ENCODE measurements at places on chromosomes 12 and 14.
A peak's percentile ranks its signal among the peaks of the same experiment; 100 is the strongest.

DNA sequence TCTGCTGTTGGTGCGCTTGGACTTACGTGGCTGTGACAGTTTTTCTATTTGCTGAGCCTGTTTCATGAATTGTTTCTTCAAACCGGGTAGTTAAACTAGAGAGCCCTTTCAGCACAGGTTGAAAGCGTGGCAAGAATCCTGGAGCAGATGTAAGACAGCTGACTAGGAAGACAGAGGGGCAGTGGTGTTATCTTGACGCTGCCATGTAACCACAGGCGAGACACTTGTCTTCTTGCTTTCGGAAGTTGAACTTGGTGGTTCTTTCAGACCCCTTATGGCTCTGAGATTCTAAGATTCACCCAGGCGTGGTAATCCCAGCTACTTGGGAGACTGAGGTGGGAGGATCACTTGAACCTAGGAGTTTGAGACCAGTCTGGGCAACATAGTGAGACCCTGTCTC lies 4.3 kb downstream of the EMP1 start:
- DNase-seq = no peak

GRCh38 chr14:50087341-50088116 lies 28.8 kb downstream of the VCPKMT start:
- DNase-seq = no peak

- DNase-seq = no peak
Observed at GRCh38 chr12:726281-727140, 25.9 kb upstream of the WNK1 start.

GRCh38 chr12:33000016-33000415 lies 103.4 kb upstream of the PKP2 start:
- no peak for DNase-seq

DNA sequence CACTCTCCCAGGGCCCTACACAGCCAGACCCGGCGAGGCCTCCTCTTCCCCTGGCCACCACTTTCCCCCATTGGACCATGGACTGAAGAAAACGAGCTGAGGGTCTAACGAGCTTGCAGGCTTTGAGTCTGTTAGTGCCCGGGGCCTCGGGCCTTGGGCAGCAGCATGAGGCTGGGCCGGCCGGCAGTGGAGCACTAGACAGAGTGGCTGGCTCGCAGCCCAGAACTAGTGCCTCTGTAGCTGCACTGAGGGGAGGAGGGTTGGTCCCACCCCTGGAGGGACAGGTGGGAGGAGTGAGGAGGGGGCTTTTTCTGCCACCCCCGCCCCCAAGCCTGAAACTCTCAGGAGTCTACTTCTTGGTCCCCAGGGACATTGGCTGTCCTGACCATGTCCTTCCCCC lies 38.7 kb downstream of the SLC6A12 start:
- no peak for DNase-seq

DNA sequence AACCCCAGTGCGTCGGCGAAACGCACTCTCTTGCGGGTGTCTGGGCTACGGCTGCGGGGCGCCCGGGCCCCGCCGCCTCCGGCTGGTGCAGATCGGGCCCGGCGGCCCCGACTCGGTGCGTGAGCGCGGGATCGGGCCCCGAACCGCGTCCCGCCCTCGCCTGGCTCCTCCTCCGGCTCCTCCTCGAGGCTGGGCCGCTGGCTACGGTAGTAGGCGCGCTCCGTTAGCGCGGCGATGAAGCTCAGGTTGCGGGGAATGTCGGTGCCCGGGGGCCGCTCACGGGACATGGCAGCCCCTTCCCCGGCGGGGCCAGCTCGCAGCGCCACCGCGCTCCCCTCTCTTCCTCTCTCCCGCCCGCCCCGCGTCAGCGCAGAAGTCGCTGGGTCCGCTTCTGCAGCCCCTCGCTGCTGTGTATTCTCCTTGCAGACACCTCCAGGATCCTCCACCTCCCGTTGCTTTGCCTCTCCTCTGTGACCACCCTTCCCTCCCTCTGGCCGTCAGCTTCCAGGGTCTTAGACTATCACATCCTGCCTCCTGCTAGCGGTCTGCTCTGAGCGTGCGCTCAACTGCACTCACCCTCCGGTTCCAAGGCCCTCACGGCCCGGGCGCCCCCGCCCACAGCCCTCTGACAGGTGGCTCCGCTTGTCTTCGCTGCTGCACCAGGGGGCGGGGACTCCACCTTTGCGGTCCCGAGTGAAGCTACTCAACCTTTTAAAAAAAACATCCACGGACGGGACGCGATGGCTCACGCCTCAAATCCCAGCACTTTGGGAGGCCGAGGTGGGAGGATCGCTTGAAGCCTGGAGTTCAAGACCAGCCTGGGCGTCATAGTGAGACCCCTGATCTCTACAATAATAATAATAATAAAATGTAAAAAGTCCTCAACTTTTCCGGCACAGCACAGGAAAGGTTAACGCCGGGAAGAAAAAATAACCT lies at the start of gene PPP1R3E:
PPP1R3E (minus strand) TSS at position 570 of the 936 bp plus-strand sequence; CDS start at position 287, 283 bp downstream.
- peak; percentile 89 for DNase-seq

DNA sequence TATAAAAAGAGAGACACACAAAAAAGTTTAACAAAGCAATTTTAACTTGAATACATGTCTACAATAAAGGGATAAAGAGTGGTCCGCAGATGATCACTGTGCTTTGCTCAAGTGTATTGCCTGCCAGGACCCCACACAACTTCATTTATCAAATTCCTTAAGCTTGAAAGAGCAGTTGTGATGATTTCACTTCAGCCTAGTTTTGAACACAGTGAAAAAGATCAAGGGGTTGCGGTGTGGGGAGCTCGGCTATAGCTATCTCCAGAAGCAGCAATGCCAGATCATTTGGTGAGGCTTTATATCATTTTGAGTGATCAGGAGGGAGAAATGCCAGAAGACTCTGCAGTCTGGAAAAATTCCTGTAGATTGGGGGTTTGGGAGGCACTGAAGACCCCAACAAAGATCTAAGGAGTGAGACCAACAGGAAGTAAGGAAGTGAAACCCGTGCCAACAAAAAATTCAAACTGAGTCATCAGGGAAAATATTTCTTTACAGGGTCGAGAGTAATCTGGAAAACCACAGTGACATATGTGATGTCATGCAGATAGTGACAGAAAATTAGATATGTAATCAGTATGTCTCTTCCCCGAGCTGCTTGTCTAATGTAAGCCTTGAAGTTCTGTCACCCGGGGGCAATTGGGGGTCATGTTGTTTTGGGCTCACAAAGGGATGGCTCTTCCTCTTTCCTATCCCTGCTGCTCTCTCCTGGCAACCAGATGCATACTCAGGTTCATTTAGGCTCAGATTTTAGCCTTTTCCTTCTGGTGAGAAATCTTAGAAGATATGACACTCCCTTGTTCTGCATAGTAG lies 221.8 kb downstream of the MSRB3 start:
- no peak for DNase-seq

DNA sequence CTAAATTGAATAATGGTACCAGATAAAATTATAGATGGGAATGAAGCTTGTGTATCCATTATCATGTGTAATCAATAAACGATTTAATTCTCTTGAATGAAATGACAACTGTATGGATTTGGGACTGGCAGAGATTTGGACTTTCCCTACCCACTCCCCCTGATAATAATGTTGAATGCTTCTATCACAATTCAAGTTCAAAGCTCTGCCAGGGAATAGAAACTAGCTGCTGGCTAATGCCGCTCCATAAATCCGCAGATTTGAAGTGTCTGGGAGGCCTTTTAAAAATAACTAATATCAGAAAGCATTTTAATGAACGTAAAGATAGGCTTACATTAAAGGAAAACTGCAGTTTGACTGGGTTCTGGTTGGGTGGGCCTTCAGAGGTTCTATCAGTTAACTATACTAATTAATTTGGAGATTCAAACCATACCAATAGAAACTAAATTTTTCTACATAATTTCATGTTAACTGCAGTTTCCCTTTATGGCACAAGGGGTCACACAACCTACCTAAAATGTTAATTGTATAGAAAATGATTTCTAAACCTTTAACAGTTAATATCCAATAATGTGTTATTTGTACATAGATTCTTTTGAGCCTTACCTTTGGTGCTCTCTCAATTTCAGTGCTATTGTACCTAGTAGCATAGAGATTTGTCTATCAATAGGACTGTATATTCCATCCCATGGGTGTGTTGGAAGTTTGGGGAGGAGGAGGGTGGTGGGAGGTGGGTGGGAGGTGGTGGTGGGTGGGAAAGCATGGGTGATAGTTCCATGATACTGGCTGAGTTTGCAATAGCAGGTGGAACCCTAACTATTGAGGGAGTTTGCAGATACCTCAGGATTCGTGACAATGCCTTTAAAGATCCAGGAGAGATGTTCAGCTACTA lies 4.9 kb downstream of the HNRNPA1 start:
- DNase-seq = no peak

DNA sequence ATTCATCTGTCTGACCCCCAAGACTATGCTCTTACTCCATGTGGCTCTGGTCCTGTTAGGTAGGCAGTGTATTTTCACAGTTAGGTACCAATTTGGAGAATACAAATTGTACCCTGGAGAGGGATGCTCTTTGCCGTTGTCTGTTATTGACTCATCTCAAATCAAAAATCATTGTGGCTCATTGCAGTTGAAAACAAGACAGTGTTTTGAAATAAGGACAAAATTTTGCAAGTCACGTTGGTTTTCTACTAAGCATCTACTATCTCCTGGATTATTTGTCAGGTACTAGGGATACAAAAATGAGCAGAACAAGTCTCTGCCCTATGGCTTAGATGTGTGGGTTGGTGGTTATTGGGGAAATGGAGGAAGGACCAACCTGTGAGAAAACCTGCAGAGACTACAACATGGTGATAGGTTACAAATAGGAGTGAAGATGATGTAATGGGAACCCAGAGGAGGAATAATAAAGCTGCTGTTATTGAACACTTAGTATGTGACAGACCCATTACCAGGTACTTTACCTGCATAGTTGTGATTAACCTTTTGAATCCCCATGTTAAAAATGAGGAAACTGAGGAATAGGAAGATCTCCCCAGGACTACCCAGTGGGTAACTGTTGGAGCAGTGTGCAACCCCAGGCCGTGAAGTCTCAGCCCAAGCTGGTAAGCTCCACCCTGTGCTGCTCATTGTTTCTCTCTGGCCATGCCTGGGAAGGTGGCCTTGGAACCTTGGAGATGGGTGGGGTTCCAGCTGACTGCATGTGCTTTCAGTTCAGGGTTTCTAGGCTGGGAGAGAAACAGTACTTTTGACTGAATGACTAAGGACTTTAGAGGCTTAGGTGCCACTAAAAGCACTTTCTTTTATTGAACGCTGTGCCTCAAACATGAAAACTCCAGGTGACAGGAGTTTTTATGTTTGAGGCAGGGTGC lies 72.9 kb upstream of the SRSF5 start:
- DNase-seq = no peak

- DNase-seq = peak; percentile 57
Observed at GRCh38 chr14:24481622-24482324, 26.3 kb downstream of the CMA1 start.

DNA sequence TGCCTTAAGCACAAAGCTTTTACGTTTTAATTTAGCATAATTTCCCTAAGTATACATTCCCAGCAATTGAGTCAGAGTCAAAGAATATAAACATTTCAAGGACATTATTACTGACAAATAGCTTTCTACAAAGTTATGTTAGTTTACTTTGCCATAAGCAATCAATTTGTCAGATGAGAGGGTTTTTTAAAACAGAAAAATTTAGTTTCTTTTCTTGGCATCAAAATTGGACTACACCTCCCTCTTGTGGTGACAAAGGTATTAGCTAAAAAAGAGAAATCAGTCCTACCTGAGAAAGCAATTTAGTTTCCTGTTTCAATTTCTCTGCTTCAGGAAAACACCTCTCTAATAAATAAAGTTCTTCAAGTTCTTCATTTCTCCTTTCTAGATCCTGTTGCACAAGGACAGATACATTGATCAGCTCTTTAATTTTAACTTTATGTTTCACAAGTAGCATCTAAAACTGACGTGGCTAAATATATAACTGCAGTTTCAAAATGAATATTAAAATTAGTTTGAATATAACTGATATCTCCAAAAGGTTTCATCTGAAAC lies 39.9 kb downstream of the DNAI7 start:
- no peak for DNase-seq

- no peak for DNase-seq
Observed at GRCh38 chr12:94819011-94819410, 168.7 kb upstream of the TMCC3 start.

DNA sequence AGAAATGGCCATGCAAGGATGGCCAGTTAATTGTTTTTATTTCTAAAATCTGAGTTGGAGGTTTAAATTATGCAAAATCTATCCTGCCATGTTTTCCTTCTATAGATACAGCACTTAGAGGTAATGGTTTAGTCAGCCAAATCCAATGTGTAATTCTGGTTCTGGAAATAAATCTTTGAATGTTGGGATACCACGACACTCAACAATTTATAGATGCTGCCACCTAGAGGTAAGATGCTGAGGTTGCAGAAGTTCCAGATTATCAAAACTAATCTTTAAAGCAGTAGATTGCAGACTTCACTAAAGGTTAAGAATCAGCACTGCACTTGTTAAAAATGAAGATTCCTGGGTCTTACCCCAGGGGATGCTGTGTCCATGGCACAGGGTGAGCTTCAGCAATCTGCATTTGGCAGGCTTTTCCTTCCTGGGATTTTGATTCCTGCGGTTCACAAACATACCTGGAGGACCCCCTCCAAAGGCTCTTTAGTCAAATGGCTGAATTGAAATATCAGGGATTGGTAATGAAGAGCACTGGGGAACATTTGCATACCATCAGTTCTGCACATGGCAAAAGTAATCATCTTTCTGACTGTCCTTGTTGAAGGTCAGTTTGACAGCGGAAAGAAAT lies 53.4 kb upstream of the ANO4 start:
- DNase-seq = no peak

GRCh38 chr12:120817559-120818330 lies 86.4 kb downstream of the SPPL3 start:
- no peak for DNase-seq

- DNase-seq = no peak
Observed at GRCh38 chr14:24309538-24310264, at the start of gene LTB4R2. Gene LTB4R2, plus strand, starts transcription at chr14:24310140. Its CDS starts 525 bp downstream, at chr14:24310665.

DNA sequence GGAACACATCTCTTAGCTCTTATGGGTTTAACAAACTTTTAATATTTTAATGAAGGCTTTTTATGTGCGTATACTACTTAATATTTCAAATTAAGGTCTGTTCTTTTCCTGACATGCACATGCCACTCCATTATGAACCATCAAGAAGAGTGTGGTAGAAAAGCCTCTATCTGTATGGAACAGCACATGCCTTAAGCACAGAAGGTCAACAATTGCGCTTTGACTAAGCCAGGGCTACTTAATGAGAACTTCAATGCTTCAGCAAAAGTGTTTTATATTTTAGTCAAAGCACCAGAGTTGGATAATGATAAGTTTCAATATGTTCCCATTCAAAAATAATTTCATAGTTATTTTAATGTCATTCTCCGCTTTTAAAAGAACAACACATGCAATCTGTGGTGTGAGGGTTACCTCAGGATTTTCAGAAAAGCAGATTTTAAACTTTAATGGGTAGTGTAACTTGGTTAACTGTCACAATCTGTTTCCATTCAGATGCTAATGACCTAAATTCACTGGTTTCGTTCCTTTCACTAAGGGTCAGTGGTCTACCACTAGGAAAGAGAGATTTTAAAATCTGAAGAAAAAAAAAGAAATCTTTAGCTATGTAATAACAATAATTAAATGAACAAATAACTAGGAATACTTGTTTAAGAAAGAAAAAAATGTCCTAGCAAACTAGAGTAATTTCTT lies 193.4 kb upstream of the NOVA1 start:
- DNase-seq = no peak

GRCh38 chr12:67649570-67650387 lies 1.2 kb downstream of the DYRK2 start:
- peak; percentile 46 for DNase-seq

Data from stimulated activated CD4-positive, alpha-beta T cell treated with anti-CD3 and anti-CD28 coated beads, Interleukin-4, amount 100 ng/mL, for 1 hour (primary cell).